ENCODE measurements at places on chromosomes 5 and 9.

- DNase-seq: no peak
These were observed 14.8 kb upstream of the NR3C1 start for GRCh38 chr5:143418140-143418866.

- DNase-seq: no peak
These were observed 15.7 kb downstream of the IRGM start for GRCh38 chr5:150862070-150862469.

DNA sequence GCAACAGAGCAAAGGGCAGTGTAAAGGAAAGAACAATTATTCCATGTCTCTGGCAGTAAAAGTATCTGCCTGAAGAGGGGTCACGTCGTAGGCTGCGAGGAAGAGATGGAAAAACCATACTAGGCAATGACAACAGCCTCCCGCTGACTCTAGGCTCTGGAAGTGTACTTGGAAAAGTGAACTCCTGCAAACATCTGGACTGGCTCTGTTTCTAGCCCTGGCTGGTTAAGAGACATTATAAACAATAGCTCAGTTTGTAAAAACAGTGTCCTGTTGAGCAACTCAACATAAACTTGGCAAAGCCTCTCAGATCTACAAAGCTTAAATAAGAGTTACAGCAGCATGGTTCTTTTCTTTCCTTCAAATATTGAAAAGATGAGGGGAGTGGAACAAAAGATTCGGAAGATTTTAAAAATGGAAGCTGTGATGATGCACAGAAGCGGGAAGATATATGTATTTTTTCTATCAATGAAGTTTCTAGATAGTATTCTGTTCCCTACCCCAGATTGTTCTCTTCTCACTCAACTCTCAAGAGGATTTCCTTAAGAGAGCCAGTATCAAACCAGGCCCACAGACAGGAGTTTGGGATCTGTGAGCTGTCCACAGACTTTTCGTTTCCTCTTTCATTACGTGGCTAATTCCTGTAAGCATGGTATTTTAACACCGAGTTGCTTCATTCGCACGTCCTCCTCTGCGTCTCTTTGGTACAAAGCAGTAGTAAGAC, 79.4 kb downstream of the SPTLC1 start:
- DNase-seq: peak; percentile 41

DNA sequence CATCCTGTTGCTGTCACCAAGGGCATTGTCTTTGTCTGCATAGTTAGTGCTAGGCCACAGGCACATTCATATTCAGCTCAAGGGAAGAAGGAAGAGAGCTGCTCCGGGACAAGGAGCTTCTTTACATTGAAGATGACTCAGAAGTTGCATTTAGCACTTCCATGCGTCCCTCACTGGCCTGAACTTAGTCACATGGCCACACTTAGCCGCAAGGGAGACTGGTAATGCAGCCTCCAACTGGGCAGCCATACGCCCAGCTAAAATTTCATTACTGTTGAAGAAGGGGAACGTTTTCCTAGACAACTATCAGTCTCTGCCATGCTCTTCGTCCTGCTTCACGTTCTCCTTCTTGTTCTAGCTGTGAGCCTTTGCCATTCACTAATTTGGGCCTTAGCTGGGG, 20.0 kb downstream of the ACTL7B start:
- no peak for DNase-seq

DNA sequence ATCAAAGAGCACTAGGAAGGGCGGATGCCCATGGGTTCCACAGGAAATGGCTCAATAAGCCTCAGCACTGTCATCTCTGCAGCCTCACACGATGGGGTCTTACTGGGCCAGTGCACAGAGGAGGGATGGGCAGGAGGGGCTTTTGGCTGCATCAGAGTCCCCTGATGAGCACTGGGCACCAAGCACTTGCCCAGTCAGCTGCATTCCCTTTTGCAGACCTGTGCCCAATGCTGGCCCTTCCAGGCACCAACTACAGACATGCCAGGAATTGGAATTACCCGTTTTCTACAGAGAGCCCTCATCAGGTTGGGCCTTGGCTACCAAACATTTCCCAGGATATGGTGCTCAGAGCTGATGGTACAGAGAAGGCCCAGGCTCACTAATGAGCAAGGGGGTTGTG, 182.5 kb downstream of the HSPA4 start:
- no peak for DNase-seq

GRCh38 chr9:112717661-112718331, at the start of gene INIP:
TSS of gene INIP (minus strand) at chr9:112718117. CDS start at chr9:112716485, 1,632 bp downstream.
- DNase-seq: peak; percentile 77
